ENCODE measurements at places on chromosomes 4 and X. TPM values are rescaled to one million over a fixed set of nuclear protein-coding genes. Genes with fewer than 3 reads are reported as not detected.

GRCh38 chr4:53545942-53546581 lies 45.2 kb downstream of the LNX1 start:
- no peak for DNase-seq

- peak; percentile 81 for DNase-seq
These were observed 113.0 kb upstream of the SH3RF1 start for GRCh38 chr4:169383724-169384123.

Gene ATP2B3
- not detected for total RNA-seq

Gene GSX2
- not detected for total RNA-seq

- no peak for DNase-seq
These were observed 86.8 kb downstream of the ABLIM2 start for GRCh38 chr4:8071766-8072165.

- DNase-seq: no peak
These were observed 951.8 kb upstream of the IGFBP7 start for GRCh38 chr4:58061967-58062366.
